Natural killer cell (primary cell): ENCODE measurements at places on chromosomes 13 and 19. TPM values are rescaled to one million over a fixed set of nuclear protein-coding genes. Genes with fewer than 3 reads are reported as not detected.

- no peak for DNase-seq
- H3K27ac ChIP-seq, result no peak overlapping the region
- no peaks in the 10 kb centered on the region for H3K36me3 ChIP-seq
- H3K4me1 ChIP-seq, result no peaks in the 10 kb centered on the region
These were observed 85.8 kb upstream of the TSC22D1 start for GRCh38 chr13:44661936-44662335.

Gene CYP2A7
- total RNA-seq, result not detected

Gene SGCG
- not detected for total RNA-seq

GRCh38 chr13:48531416-48532255 lies 1.2 kb downstream of the RCBTB2 start:
- H3K27ac ChIP-seq, result peak overlapping the region; percentile 96
- H3K4me1 ChIP-seq, result peaks cover 20% of the 10 kb centered on the region
- H3K4me3 ChIP-seq, result peak overlapping the region; percentile 84
- no peaks in the 10 kb centered on the region for H3K27me3 ChIP-seq
- H3K36me3 ChIP-seq, result no peaks in the 10 kb centered on the region

GRCh38 chr13:41401366-41401765 lies 56.0 kb upstream of the RGCC start:
- no peaks in the 10 kb centered on the region for H3K4me1 ChIP-seq
- DNase-seq, result no peak
- no peaks in the 10 kb centered on the region for H3K36me3 ChIP-seq
- H3K27ac ChIP-seq, result no peak overlapping the region

DNA sequence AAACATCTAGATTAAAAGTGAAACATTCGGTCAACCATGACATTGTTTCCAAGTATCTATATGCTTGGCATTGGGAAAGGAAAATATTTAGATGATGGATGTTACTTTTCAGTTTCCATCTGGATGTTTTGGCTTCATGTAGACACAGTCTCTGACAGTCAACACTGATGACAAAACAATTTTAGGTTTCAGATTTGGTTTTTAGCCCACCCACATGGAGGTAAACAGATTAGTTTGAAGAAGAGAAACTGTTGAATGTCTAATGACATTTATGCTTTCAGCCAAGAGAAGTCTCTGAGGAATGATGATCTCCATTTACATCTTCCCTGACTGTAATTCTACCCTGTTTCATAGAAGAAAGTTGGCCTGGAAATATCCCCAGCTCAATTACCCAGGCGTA lies 379.1 kb downstream of the SLITRK6 start:
- H3K4me3 ChIP-seq, result no peak overlapping the region
- no peaks in the 10 kb centered on the region for H3K4me1 ChIP-seq
- H3K27ac ChIP-seq, result no peak overlapping the region

Gene ZNF69
- total RNA-seq, result 6.5 TPM

Gene KASH5
- total RNA-seq, result 0.73 TPM

- DNase-seq, result no peak
- no peaks in the 10 kb centered on the region for H3K36me3 ChIP-seq
- H3K4me3 ChIP-seq, result no peak overlapping the region
- no peak overlapping the region for H3K27ac ChIP-seq
These were observed 5.0 kb upstream of the MICU2 start for GRCh38 chr13:21608961-21609360.

- H3K4me3 ChIP-seq, result no peak overlapping the region
- H3K36me3 ChIP-seq, result no peaks in the 10 kb centered on the region
- no peak for DNase-seq
- H3K4me1 ChIP-seq, result no peaks in the 10 kb centered on the region
These were observed 350.6 kb downstream of the LIG4 start for GRCh38 chr13:107864543-107865317.

DNA sequence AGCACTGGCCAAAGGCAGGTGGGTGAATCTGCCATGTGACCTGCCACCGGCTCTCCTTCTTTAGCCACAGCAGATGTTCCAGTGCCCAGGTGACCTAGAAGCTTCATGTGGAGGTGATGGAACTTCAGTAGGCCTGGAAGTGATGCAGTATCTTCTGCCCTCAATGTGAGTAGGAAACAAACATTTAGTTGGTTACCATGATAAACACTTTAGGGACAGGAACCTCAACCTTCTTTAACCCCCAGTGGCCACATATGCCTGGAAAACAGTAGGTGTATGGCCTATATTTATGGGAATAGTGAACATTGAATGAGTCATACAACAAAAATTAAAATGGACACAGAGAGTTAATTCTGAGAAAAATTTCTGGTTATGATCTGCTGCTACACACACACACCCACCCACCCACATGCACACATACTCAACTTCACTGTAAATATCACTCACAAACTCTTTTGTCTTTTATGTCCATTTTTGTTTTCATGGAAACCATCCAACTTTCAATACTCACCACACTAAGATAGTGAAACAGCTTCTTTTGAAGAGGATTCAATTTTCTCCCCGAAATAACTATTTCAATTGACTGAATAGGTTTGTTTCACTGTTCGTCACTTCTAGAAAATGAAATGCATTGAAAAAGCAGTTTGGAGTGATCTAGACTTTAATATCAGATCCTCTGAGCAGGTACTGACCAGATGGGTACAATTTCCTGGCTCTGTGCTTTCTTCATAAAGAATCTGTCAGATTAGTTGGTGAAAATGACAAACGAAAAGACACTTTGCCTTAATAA lies 97.3 kb downstream of the STARD13 start:
- H3K4me3 ChIP-seq, result no peak overlapping the region
- no peak for DNase-seq
- H3K27me3 ChIP-seq, result no peaks in the 10 kb centered on the region
- H3K4me1 ChIP-seq, result no peaks in the 10 kb centered on the region

Gene PDX1
- not detected for total RNA-seq

DNA sequence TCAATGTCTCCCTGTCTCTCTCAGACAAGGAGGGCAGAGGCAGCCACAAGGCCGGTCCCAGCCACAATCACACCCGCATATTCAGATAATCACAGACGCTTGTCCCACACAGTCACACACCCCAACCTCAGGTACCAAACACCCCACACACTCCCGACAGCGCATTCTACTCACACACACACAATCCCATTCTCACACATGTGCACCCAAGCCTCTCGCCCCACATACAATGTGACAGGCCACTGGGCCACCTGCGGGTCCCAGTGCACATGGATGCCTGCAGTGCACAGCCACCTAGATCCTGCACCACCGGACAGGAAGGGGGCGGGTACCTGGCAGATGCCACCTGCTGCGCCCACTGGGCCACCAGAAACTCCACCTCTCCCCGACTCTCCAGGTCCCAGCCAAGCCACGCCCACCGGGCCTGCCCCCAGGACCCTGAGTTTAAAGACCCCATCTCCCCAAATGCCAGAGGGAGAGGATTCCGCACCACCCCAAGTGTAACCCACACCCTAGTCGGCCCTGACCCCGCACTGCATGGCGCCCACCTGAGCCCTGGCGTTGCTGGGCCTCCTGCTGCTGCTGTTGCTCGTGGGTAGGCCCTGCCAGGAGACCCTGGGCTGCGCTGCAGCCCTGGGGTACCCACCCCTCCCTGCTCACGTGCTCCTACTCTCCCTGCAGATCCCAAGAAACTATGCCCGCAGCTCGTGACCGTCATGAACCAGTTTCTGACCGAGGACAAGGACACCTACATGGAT lies 10.6 kb downstream of the SCGB2B2 start:
- H3K27me3 ChIP-seq, result no peaks in the 10 kb centered on the region
- H3K4me1 ChIP-seq, result peaks cover 14% of the 10 kb centered on the region
- no peak overlapping the region for H3K4me3 ChIP-seq

GRCh38 chr13:23414682-23415081 lies 18.8 kb downstream of the SACS start:
- H3K27ac ChIP-seq, result no peak overlapping the region
- no peak overlapping the region for H3K4me3 ChIP-seq
- H3K36me3 ChIP-seq, result no peaks in the 10 kb centered on the region

Gene NKPD1
- total RNA-seq, result 0.66 TPM

Gene ZNF420
- total RNA-seq, result 15.6 TPM

Gene MBD3L3
- total RNA-seq, result not detected

Gene TMTC4
- 17.3 TPM for total RNA-seq

- H3K27me3 ChIP-seq, result no peaks in the 10 kb centered on the region
- H3K27ac ChIP-seq, result no peak overlapping the region
- H3K4me1 ChIP-seq, result no peaks in the 10 kb centered on the region
- no peak overlapping the region for H3K4me3 ChIP-seq
These were observed 228.3 kb downstream of the TSHZ3 start for GRCh38 chr19:31120952-31121351.

Gene DHDH
- not detected for total RNA-seq

DNA sequence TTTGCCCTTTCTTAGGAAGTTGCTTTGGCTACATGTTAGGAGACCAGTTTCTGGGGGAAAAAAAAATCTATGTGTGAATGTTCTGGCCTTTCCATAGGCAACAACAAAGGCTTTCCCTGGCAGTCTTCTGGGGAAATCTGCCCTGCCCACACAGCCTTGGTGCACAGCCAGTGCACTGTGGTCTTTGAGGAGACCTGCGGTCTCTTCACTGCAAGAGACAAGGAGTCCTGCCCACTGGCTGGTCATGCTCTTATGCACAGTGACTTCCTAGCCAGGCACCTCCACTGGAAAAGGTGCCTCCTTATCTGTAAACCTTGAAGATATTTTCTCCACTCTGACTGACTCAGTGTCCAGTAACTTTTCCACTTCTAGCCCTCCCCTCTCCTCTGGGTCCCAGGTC lies 155.1 kb downstream of the SUCLA2 start:
- no peak overlapping the region for H3K27ac ChIP-seq
- no peak for DNase-seq
- no peaks in the 10 kb centered on the region for H3K4me1 ChIP-seq
- H3K36me3 ChIP-seq, result no peaks in the 10 kb centered on the region
- no peaks in the 10 kb centered on the region for H3K27me3 ChIP-seq

DNA sequence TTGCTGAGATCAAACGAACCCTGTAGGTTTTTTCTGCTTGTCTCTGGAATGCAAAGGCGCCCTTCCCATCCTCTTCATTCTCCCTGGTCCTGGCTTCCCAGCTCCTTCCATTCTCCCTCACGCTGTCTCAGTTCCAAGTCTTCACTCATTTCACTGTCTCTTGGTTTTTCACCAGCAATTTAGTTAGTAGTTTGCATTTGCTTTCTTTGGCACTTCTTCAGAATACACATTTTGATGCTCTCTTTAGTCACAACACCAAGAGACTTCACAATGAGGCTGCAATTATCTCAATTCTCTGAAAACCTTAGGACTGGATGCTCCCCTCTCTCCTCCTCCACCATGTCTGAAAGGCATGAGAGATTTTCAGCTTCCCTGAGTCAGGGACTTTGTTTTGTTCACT lies 470.7 kb downstream of the FGF14 start:
- H3K4me3 ChIP-seq, result no peak overlapping the region
- H3K4me1 ChIP-seq, result no peaks in the 10 kb centered on the region

Gene TUBB4A
- 0.40 TPM for total RNA-seq

GRCh38 chr13:112894423-112894672 lies 74.7 kb upstream of the MCF2L start:
- H3K36me3 ChIP-seq, result no peaks in the 10 kb centered on the region
- peak overlapping the region; percentile 37 for H3K4me3 ChIP-seq

DNA sequence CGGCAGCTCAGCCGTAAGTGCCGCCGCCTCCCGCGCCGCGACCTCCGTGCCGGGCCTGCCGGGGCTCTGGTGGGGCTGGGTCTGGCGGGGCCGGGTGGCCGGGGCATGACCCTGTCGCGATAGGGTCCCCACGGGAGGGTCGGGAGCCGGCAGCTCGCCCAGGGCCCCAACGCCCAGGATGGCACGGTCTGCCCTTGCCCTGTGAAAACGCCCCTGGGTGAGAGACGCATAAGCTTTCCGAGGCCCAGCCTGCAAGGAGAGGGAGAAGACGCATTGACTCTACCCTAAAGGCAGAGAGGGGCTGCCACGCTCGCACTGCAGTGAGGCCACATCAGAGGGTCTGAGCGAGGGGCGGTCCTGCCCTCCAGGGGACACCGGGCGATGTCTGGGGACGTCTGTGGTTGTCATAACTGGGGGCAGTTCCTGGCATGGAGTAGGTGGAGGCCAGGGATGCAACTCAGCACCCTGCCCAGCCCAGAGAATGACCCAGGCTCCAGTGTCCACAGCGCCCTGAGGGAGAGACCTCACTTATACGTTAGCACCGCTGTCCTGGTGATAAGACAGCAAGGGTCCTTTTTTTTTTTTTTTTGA lies 539 bp downstream of the ZNF554 start:
- no peaks in the 10 kb centered on the region for H3K27me3 ChIP-seq
- no peak overlapping the region for H3K27ac ChIP-seq
- no peak for DNase-seq
- no peaks in the 10 kb centered on the region for H3K36me3 ChIP-seq
- peaks cover 11% of the 10 kb centered on the region for H3K4me1 ChIP-seq

Gene AMH
- total RNA-seq, result 0.88 TPM

- no peak for DNase-seq
- no peak overlapping the region for H3K27ac ChIP-seq
- H3K4me3 ChIP-seq, result no peak overlapping the region
- no peaks in the 10 kb centered on the region for H3K27me3 ChIP-seq
- H3K4me1 ChIP-seq, result peaks cover 2% of the 10 kb centered on the region
These were observed 44.5 kb downstream of the VWA8 start for GRCh38 chr13:41916173-41916954.

DNA sequence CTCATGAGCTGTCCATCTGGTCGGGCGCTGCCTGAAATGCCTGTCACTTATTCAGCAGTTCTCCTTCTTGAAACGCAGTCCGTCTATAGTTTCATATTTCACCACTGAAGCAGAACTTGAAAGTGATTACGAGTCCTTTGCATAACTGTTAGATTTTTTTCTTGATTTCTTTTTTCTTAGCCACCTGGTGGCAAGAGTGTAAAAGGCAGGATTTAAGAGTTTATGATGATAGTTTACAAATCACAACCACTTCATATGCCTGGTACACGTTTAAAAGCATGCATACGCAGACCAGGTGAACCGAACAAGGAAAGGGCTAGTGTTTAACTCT lies 45.8 kb downstream of the GGACT start:
- H3K4me1 ChIP-seq, result peaks cover 4% of the 10 kb centered on the region
- no peak overlapping the region for H3K27ac ChIP-seq
- H3K4me3 ChIP-seq, result no peak overlapping the region
- DNase-seq, result peak; percentile 58
- no peaks in the 10 kb centered on the region for H3K27me3 ChIP-seq
- no peaks in the 10 kb centered on the region for H3K36me3 ChIP-seq

DNA sequence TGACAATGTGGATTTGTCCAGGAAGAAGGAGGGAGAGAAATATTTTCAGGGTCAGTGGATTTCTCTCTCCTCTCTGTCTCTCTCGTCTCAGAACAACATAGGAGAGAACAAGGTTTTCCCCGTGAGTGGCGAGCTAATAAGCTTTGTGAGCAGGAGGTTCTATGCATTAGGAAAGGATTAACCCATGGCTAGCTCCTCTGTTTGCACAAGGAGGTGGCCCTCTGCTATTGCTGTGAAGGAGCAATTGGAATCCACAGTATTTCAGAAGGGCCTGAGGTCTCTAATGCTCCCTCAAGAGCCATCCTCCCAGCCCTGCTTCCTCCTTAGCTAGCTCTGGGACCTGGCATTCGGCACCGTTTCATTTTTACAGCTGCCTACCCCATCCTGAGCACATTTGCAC lies 288.9 kb upstream of the MAB21L1 start:
- no peaks in the 10 kb centered on the region for H3K27me3 ChIP-seq
- DNase-seq, result no peak
- no peak overlapping the region for H3K27ac ChIP-seq
- H3K4me1 ChIP-seq, result no peaks in the 10 kb centered on the region
- no peak overlapping the region for H3K4me3 ChIP-seq

Gene C5AR1
- 28.7 TPM for total RNA-seq

Gene ZNF814
- 38.3 TPM for total RNA-seq

Gene PRSS57
- 11.7 TPM for total RNA-seq

- DNase-seq, result no peak
- H3K36me3 ChIP-seq, result peaks cover 92% of the 10 kb centered on the region
- H3K4me3 ChIP-seq, result no peak overlapping the region
These were observed 47.8 kb upstream of the C13orf46 start for GRCh38 chr13:114021464-114022308.
